Epithelial cell of proximal tubule (primary cell): ENCODE measurements at places on chromosomes 3 and 15. TPM values are rescaled to one million over a fixed set of nuclear protein-coding genes. Genes with fewer than 3 reads are reported as not detected.

DNA sequence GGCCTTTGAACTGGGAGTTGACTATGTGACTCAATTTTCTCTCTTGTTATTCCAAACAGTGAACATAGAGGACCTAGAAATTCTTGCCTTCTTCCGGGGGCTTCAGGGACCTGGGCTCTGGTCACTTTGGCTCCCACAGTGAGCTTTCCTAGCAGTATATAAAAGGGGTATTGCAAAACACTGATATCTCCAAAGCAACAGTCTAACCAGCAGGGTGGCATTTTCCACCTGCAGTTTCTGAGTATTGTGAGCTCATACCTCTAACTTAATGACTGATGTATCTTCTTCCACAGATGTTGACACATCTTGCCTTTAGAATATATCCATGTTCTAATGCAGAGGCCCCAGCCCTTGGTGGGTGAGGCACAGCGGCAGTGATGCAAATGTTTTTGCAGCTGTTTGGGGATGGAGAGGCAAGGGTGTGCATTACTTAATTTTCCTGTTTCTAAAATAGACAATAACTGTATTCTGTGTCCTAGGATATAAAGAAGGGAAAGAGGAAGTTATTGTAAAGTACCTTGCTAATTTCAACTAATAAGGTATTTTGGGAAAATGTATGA is 45.7 kb upstream of the ADGRG7 start:
- no peak for DNase-seq

GRCh38 chr3:115548611-115549010 is 74.7 kb upstream of the GAP43 start:
- DNase-seq, result no peak

DNA sequence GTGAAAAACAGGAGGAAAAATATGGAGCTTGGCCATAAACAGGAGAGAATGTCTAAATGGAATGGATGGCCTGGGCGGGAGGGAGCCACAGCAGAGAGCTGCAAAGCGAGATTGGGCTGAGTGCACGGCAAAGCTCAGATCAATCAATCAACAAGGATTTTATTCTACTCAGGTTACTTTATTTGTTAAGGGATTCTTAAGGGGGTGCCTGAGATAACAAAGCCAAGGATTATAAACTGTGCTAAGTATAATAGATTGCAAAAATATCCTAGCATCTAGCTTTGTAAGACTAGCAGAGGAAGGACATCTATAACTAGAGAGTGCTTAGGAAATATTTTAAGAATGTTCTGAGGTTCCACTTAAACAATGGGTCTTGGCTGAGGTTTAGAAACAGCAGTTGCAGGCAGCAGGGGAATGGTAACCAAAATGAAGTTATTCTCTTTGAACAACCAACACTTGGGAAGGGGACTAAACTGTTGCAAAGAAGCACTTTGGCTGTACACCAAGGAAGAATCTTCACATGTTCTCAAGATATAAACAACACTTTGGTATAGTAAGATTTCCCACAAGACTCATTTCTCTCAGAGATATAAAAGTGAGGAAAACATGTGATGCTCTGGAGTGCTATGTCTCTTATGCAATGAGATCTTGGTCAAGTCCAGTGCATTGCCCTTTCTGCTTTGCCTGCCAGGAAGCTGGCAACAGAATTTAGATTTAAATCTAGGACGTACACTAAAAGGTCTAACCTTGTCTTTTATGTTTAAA is 35.5 kb downstream of the TMEM212 start:
- DNase-seq, result no peak

Gene DUOXA2
- total RNA-seq, result not detected in 2 replicates

DNA sequence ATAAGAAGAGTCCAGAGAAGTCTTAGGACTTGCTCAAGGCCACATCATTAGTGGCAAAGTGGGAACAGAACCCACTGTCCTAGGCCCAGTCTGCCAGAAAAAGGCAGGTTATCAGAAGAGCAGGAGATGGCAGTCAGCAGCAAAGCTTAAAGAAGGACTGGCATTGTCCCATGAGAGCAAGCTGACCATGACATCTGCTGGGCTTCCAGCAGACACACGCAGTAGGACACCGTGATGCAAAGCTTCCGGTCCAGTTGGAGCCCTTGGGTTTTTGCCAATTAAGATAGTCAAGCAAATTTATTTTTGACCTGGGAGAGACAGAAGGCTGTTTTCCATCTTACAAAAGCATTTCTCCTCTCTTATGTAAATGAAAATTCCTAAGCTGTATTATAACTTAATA is 42.1 kb downstream of the ZBTB38 start:
- DNase-seq, result no peak

Gene CHAC1
- total RNA-seq, result 14.3 and 23.8 TPM in 2 replicates

DNA sequence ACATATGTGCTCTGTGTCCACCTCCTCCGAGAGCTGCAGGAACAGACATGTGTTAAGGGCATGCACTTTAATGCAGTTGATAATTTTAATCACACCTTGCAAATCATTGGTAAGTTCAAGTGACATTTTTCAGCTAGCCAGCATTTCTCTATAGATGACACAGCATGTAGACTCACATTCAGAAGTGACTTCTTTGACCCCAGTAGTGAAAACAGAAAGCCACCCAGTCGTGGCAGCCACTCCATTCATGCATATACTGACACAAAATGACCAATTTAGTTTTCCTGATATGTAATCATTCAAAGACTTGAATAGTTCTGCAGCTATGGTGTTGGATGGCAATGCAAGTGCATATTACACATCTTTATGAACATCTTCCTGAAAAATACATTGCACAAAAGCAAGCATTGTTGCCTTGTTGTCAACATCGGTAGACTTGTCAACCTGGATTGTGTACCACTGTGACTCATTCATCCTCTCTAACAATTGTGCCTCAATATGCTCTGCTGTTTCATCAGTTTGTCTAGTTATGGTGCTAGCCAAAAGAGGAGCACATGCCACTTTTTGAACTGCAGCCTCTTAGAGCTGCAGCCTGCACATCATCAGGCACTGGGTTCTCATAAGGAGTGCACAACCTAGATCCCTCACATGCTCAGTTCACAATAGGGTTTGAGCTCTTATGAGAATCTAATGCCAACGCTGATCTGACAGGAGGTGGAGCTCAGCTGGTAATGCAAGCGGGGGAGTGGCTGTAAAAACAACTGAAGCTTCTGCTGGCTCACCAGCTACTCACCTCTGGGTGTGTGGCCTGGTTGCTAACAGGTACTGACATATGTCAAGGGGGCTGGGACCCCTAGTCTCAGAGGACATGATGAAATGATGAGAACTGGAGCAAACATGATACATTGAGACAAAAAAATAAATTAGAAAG is 622.0 kb downstream of the PYDC2 start:
- DNase-seq, result no peak

DNA sequence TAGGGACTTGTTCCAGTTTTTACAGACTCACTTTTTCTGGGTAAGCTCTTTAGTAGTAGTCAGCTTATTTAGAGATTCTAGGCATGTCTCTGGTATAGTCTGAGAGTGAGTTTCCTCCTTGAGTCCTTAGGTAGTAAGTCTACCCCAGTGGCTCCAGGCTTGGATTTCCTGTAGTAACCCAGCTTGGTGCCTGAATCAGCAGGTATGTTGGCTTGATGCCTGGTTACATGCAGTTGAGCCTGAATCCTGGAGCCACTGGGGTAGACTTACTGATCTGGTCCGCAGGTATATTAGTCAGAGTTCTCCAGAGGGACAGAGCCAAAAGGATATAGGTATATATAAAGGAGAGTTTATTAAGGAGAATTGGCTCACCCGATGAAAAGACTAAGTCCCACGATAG is 85.8 kb upstream of the RBMS3 start:
- no peak for DNase-seq

DNA sequence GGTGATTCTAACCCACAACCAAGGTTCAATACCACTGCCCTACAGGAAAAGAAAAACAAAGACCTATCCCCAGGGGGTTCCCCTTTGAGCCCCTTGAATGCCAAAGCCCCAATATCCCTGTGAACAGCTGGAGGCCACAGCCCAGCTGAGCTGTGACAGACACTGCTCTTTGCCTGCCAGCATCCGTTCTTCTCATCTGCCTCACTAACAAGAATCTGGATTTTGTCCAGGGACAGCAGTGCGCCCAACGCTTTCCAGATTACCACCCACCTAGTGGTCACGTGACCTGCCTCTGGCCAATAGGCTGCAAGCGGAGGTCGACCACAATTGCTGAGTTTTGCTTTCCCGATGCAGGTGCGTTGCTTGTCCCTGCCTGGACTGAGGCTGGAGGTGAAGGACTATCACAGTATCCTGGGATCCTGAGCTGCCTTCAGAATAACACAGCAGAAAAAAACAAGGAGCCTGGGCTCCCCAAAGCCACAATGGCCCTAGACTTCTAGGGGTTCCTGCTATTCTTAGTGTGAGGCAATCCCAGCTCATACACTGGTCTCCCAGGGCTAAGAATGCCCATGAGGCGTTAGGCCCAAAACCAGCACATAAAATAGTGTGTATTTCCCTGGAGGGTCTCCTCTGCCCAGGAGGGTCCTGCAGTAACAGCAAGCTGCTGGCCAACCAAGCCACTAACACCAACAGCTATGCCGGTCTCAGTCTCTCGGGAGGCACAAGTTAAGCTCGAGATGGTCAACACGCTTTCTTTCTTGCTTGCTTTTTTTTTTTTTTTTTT is 13.8 kb downstream of the BDH1 start:
- DNase-seq, result no peak

Gene CLRN1
- total RNA-seq, result not detected in 2 replicates

Gene SCG5
- total RNA-seq, result 4.9 and 18.4 TPM in 2 replicates

- no peak for DNase-seq
Observed at GRCh38 chr15:58515807-58516206, 84.0 kb downstream of the LIPC start.

Gene DNAH12
- not detected in 2 replicates for total RNA-seq

Gene IL16
- total RNA-seq, result 0.12 TPM in 1 of 2 replicates, not detected in the other

GRCh38 chr3:171088964-171089754 is 62.6 kb upstream of the SLC2A2 start:
- peak; percentile 55 for DNase-seq

Gene GPR62
- total RNA-seq, result not detected in 2 replicates

GRCh38 chr3:8773941-8774542 is 4.6 kb upstream of the OXTR start:
- DNase-seq, result no peak

Gene RTF1
- total RNA-seq, result 22.1 and 23.5 TPM in 2 replicates

DNA sequence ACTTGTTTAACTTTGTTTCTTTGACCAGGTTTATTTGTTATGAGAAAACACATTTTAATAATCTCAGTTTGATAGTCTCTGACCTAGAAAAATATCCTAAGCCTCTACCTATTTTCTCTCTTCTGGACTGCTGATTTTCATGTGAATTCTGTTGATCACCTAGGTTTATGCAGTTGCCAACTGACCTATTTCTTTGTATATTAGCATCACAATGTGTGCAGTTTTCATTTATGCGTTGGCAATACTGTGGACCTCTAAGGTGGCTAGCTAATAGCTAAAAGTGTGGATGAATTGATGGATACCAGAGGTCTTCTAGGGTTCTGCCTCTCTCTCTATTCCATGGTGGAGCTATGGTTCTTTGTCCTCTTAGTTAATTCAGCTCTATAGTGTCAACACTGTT is 72.1 kb downstream of the LRRC49 start:
- no peak for DNase-seq

GRCh38 chr3:40615918-40616819 is 91.4 kb downstream of the ZNF621 start:
- DNase-seq, result no peak

- no peak for DNase-seq
Observed at GRCh38 chr15:29289173-29289572, 19.6 kb upstream of the NSMCE3 start.

DNA sequence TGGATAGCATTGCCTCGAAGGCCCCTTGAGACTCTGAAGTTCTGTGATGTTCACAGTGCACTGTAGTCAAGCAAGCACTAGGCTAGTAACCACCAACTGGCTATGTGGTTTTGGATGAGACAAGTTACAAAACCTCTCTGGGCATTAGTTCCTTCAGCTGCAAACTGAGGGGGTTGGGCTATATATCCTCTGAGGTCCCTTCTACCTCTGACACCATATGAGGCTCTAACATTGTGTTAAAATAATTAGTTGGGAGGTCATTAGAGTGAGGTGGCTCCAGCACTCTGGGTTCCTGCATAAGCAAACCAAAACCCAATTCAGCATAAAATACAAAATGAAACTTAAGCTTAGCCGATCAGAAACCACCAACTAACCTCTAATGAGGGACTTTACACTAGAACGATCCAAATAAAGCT is 209.5 kb upstream of the LRRN1 start:
- no peak for DNase-seq

- DNase-seq, result no peak
Observed at GRCh38 chr3:182628531-182628930, 164.8 kb upstream of the ATP11B start.

Gene GOLGA8H
- 0.51 TPM in 1 of 2 replicates, not detected in the other for total RNA-seq

GRCh38 chr3:149489060-149489690 is 14.7 kb downstream of the TM4SF4 start:
- no peak for DNase-seq

Gene CYB561D2
- total RNA-seq, result 33.6 and 38.5 TPM in 2 replicates

GRCh38 chr3:31539275-31539674 is 6.5 kb downstream of the STT3B start:
- no peak for DNase-seq

GRCh38 chr3:141928631-141929270 is 52.3 kb downstream of the ATP1B3 start:
- DNase-seq, result no peak

DNA sequence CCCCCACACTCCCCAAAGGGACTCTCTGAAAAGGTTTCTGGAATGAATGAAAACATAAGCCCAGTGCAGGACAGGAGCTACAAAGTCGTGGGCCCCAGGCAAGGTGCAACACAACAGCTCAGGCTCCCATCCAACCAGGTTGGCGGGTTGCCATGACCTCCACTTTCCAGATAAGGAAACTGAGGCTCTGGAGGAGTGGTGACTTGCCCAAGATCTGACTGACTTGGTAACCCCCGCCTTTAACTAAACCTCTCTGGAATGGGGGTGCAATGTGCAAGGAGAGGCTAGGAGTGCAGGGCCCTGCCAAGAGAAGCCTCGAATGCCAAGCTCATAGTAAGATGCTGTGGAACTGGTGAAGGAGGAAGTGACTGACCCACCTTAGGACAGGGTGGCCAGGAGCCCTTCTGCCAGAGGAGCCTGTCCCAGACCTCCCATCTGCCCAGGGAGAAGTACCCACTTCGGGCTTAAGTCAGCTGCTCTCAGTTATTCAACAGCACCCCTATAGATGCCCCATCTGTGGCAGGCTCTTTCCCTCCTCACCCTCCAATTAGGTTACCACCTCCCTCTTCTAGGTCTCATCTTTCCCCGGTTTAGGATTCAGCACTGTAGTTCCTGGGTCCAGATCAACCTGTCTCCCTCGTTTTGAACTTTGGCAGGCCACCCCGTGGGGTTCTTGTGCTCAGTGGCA is 553 bp upstream of the TNNC1 start:
- DNase-seq, result no peak

DNA sequence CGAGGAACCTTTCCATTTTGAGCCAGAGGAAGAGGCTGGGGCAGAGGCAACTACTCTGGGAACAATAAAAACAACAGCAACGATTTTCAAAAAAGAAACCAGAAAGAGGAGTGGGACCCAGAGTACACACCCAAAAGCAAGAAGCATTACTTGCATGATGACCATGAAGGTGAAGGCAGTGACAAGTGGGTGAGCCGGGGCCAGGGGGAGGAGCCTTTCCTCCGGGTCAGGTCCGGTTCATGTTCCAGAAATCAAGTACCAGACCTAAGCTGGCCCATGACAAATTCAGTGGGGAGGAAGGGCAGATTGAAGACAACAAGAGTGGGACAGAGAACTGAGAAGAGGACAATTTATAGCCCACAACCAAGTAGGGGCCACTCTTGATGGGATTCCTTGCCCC is 77.2 kb upstream of the STT3B start:
- DNase-seq, result no peak

Gene LRTM1
- total RNA-seq, result not detected in 2 replicates
